ENCODE measurements at places on chromosomes 2 and 18. TPM values are rescaled to one million over a fixed set of nuclear protein-coding genes. Genes with fewer than 3 reads are reported as not detected.

DNA sequence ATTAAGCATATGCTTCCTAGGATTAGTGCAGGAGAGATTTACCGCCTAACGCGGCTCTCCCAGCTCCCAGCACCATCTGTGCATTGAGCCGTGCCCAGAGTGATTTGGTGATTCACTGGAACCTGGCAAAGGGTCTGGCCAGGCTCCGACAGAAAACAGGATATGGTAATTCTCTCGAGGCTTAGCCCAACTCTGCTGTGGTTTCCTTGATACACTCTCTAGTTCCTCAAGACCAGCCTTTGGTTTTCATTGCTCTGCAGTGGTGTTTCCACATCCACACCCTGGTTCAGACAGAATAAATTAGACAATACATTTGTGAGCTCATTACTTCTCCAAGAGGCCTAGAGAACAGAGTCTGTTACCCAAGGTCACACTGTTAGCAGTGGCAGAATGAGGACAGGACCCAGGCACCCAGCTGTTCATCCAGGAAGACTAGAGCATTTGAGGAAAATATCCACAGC, 23.0 kb upstream of the SMAD2 start:
- DNase-seq: no peak

- DNase-seq: peak; percentile 66
These were observed 88.0 kb downstream of the ACTR3 start for GRCh38 chr2:113977660-113978523.

- DNase-seq: peak; percentile 29
These were observed 591 bp downstream of the ASXL2 start for GRCh38 chr2:25877431-25878360.

Gene RPE
- polyA plus RNA-seq: 41.0 TPM

Gene SPP2
- polyA plus RNA-seq: 0.06 TPM

Gene ABCB11
- polyA plus RNA-seq: 5.3 TPM

Gene VIT
- 0.13 TPM for polyA plus RNA-seq

Data from large intestine (tissue), 12 donors.